ENCODE measurements at places on chromosomes 2 and 18. TPM values are rescaled to one million over a fixed set of nuclear protein-coding genes. Genes with fewer than 3 reads are reported as not detected.
A peak's percentile ranks its signal among the peaks of the same experiment; 100 is the strongest.

- H3K27ac ChIP-seq, result no peak overlapping the region
- H3K36me3 ChIP-seq, result no peaks in the 10 kb centered on the region
- no peak for DNase-seq
- H3K27me3 ChIP-seq, result no peaks in the 10 kb centered on the region
- H3K4me1 ChIP-seq, result peaks cover 1% of the 10 kb centered on the region
Observed at GRCh38 chr2:8141079-8141707, 540.7 kb upstream of the ID2 start.

DNA sequence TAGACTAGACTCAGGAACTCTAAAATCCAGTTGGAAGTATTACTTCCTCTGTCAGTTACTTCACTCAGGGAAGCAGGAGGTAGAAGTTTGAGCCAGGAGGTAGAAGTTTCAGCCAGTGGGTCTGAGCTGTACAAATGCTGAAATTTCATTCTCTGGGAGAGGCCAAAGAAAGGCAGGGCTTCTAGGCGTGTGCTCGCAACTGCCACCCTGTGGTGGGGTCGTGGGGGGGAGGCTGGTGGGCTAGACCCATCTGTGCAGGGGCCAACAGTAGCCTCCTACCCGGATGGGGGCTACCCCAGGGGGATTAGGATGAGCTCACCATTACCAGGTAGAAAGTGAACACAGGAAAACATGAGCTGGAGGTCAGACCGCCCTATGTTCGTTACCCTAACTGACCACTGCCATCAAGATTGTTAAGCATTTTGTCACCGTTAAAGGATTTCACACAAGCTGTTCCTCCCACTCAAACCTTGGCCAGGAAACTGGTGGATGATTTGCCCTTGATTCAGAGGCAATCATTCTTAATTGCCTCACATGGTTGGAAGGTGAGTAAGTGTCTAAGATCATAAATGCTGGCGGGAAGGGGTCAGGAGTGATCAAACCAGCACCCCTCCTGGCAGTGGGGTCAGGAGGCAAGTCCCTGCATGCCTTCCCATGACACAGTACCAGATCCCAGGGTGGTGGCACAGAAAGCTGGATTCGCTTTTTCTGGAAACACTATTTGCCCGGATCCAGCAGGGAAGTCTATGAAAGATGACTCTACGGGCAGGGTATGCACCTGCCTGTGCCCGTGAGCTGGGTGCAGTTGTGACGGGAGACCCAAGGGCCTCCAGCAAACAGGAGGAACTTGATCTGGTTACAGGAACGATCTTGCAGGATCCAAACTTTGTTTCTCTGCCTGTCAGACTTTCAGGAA is 5.2 kb upstream of the FHL2 start:
- H3K27me3 ChIP-seq, result peaks cover 36% of the 10 kb centered on the region
- DNase-seq, result no peak
- H3K4me1 ChIP-seq, result peaks cover 6% of the 10 kb centered on the region
- H3K36me3 ChIP-seq, result no peaks in the 10 kb centered on the region
- no peak overlapping the region for H3K27ac ChIP-seq

- no peaks in the 10 kb centered on the region for H3K4me1 ChIP-seq
- H3K27ac ChIP-seq, result no peak overlapping the region
- H3K27me3 ChIP-seq, result no peaks in the 10 kb centered on the region
- no peak for DNase-seq
- no peak overlapping the region for H3K4me3 ChIP-seq
Observed at GRCh38 chr18:45889419-45890064, 64.1 kb downstream of the SIGLEC15 start.

The DNAH6 gene
- total RNA-seq, result 0.60 TPM

DNA sequence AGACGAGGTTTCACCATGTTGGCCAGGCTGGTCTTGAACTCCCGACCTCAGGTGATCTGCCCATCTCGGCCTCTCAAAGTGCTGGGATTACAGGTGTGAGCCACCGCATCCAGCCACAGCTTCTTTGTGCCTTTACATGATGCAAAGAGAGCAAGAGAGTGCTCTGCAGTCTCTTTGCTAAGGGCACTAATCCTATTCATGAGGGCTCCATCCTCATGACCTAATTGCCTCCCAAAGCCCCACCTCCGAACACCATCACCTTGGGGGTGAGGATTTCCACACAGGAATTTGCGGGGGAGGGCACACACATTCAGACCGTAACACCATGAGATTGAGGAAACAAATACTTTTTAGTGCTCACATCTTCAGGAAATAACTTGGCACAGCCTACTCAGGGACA is 91.8 kb downstream of the PDCL3 start:
- peaks cover 5% of the 10 kb centered on the region for H3K36me3 ChIP-seq
- H3K27ac ChIP-seq, result peak overlapping the region; percentile 1

DNA sequence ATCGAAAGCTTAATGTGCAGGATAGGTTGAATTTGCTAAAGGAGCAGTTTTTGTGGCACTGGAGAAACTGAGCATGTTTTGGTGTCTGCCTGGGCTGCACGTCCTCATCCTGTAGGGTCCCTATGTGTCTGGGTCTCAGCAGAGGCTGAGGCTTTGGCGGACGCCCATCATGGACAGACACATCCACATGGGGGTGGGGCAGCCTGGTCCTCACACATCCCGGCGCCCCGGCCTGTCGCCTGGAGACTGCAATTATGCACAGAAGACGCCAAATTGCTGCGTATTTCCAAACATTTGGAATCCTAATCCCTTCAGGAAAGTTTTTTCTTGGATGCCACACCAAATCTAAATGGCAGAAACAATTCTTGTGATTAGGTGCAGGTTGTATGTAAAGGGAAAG is 128.2 kb upstream of the TWIST2 start:
- no peaks in the 10 kb centered on the region for H3K4me1 ChIP-seq
- H3K27me3 ChIP-seq, result peaks cover 5% of the 10 kb centered on the region
- no peak for DNase-seq
- H3K36me3 ChIP-seq, result no peaks in the 10 kb centered on the region
- H3K27ac ChIP-seq, result no peak overlapping the region

The KANSL3 gene
- total RNA-seq, result 52.4 TPM
